Muscle of leg (tissue), 16 donors: ENCODE measurements at places on chromosomes 11 and 22.
A peak's percentile ranks its signal among the peaks of the same experiment; 100 is the strongest.

DNA sequence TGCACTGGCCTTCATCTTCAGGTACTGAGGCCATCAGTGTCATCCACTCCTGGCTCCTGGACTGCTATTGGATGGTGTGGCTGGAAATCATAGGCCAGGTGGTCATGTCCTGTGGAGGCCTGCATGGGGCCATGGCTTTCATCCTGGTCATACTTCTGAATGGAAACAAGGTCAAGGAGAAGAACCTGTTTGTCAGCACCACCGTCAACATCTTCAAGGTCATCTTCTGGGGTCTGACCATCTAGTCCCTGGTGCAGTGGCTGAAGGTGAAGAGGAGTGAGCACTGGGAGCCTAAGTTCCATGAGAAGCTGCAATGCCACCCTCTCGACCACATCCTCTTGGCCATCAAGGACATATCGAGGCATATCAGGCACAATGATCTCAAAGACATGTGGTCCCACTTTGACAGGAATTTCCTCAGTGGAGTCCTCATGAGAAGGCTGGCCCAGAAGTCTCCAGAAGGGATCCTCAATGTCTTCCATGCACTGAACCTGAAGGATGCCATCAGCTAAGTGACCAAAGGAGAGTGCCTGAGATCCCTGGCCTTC lies 120.0 kb upstream of the SERPIND1 start:
- no peak for DNase-seq

DNA sequence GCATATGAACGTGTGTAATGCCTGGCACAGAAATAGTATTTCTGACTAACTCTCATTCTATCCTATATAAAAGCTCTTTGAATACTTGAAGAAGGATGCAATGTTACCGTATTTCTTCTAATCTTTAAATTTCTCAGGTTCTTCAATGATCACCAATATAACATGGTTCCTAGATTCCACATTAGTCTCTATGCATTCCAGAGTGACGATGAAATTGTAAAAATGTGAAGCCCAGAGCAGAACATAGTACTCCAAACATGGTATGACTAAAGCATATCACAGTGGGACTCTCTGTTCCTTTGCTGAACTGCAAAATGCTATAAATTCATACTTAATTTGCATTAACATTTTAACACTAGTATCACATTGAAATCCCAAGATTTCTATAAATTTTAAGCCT lies 877.6 kb upstream of the CHORDC1 start:
- no peak for DNase-seq

DNA sequence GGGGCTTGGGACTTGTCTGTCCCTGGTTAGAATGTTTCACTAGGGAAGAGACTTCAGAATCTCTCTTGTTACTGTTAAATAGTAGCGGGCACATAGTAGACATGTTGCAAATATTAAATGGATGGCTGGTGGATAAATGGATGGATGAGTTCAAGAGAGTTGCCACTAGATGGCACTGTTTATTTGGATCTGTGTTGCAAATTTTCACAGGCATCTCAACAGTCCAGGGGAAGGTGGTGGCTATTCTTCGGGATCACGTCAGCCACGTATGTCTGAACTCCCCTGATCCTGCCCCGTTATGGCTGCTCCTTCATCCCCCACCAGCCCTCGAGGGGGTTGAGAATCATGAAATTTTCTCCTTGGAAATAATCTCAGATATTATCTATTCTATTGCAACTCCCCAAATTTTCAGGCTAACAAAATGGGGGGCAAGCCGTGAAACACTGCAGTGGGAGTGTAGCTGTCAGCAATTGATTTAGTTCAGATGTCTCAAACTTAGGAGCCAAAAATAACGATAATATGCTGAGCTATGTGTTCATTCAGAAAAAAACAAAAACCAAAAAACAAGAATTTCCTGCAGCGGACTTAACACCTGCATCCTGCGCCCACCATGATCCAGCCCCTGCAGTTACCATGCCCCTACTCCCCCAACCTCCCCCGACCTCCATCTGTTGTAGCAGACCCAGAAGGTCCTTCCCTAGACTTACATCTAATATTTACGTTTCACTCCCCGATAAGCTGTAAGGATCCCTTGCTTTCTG lies 29.1 kb upstream of the BIRC3 start:
- DNase-seq = peak; percentile 83

- no peak for DNase-seq
These were observed 37.3 kb upstream of the TUB start for GRCh38 chr11:8043756-8044155.

- no peak for DNase-seq
These were observed 30.7 kb downstream of the BUD13 start for GRCh38 chr11:116742104-116742503.

DNA sequence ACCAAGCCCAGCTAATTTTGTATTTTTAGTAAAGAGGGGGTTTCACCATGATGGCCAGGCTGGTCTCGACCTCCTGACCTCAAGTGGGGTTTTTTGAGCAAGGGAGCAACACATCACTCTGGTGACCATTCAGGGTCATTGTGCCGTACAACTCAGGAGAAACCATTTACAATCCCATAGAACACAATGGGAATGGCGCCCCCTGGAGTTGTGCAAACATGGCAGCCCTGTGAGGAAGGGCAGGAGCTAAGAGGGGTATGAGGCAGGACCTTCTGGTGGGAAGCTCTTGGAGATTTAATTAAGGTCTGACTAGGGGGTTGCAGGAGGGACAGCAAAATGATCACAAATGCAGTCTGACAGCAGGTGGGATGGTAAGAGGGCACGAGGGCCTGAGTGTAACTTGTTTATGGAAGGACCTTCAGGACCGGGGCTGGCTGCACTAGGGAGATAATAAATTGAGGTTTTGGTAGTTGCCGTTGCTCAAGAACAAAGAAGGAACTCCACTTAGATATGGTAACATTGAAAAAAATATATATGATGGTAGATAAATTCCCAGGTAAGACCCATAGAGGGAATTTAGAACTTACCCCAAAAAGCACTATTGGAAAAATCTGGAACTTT lies 9.1 kb upstream of the CSF2RB start:
- no peak for DNase-seq

DNA sequence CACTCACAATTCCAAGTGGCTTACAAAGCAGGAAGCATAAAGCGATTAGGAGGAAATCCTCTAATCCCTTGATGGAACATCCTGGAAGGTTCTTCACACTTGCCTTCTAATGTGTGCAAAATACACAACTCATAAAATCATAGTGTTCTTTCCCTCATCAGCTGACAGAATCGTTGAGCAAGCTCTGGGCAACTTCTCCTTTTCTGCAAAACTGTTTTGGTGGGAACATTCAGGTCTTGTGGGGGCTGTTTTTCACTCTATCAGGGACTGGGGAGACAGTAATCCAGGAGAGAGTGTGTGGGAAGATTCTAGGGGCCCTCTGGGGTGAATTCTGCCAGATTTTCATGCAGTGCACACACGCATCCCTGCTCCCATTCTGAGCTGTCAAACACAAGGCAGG lies 53.2 kb downstream of the IRAG1 start:
- DNase-seq = peak; percentile 46

GRCh38 chr11:10688401-10688800 lies 5.2 kb downstream of the IRAG1 start:
- DNase-seq = no peak

DNA sequence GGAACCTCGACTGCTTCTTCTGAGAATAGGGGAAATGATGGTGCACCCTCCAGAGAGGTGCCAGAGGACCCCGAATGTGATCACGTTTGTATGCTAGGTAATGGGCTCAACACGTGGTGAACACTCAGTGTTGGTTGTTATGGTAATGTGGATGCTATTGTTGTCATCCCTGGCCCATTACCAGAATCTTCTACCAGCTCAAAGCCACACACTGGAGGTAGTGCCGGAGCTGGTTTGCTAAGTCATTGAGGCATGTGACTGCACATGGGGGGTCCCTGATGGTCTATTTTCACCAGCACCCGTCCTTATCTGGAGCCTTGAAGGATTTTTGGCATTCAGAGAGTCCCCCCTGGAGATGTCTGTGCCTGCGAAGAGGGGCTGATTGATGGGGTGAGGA lies 119.1 kb upstream of the CD82 start:
- DNase-seq = no peak

GRCh38 chr11:10722307-10722706 lies 28.7 kb upstream of the CTR9 start:
- no peak for DNase-seq

DNA sequence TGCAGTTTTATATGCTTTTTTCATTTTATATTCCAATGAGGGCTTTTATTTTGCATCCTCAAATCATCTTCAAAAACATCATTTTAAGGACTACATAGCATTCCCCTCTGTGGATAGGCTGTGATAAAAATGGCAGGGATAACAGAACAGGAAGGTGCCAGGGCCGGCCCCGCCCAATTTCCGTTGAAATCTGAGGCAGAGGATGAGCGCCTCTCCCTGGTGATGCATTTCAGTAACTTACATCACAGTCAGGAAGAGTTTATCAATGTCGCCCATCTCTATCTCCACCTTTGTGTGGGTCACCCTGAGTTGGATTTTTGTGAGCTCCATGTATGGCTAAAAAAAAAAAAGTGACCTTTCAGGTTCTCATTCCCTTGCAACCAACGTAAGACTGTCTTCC lies 201.6 kb downstream of the DSCAML1 start:
- no peak for DNase-seq

GRCh38 chr11:79845002-79845709 lies 404.3 kb upstream of the TENM4 start:
- no peak for DNase-seq

DNA sequence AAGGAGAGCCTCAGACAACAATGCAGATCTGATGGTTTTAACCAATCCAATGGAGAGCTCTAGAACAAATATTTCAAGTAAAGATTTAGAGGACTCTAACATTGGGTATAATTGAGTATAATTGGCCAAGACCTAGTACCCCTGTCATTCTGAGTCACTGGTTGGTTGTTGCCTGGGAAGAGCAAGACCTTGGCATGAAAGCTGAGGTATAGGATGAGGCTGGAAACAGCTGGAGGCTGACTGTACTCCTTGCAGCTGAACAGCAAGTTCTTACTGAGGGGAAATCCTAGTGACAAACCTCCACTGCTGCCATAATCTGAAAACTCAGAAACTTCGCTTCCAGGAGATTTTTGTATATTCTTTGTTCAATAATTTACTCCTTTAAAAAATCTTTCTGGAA lies 54.3 kb upstream of the MUC15 start:
- DNase-seq = no peak

DNA sequence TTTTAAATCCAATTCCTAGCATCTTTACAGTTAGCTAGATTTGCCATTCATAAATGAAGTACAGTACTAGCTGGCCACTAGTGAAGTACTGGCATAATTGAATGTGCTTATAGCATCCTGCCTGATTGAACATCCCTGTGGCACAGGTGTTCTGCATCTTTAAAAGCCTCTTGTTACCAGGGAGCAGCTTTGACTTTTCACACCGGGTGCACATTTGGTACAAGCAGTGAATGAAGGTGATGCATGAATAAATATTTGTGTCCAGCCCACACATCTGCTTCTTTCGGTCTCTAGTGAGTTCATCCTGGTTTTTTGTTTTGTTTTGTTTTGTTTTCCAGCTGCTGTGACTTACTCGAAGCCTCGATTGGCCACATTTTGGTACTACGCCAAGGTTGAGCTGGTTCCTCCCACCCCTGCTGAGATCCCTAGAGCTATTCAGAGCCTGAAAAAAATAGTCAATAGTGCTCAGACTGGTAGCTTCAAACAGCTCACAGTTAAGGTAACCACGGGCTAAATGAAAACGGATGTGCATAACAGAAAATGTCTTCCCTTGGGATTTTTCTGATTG lies 5.3 kb downstream of the ATP5MG start:
- DNase-seq = no peak

DNA sequence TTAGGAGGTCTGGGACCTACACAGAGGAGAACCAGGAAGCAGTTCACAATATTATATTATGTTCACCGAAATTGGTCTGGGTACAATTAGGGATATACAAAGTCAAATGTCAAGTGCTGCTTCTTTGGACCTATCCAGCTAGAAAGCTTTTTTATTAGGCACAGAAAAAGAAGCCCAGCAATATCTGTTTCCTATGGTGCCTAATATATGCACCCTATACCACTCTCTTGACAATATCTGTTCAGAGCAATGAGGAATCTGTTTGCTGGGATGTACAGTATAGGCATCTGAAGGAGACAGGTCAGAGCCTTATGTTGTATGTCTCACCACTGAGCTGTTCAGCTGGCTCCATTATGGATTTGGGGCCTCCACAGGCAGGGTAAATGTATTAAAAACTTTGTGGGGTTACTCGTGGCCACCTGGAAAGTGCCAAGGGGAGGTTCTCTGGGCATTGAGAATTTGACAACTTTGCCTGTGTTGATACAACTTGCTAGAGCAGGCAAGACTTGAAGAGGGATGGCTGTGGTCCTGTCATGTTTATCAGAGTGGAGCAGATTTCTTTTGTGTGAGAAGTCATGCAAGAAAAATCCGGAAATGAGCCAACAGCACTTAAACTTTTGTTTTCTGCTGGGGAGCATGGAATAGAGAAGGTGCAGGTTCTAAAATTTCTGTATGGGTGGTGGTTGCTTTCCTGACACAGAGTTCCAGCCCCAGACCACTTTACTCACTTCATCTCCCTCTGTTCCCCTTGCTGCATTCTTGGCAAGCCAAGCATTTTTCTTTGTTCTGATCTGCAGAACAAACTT lies 10.1 kb downstream of the STIM1 start:
- no peak for DNase-seq

DNA sequence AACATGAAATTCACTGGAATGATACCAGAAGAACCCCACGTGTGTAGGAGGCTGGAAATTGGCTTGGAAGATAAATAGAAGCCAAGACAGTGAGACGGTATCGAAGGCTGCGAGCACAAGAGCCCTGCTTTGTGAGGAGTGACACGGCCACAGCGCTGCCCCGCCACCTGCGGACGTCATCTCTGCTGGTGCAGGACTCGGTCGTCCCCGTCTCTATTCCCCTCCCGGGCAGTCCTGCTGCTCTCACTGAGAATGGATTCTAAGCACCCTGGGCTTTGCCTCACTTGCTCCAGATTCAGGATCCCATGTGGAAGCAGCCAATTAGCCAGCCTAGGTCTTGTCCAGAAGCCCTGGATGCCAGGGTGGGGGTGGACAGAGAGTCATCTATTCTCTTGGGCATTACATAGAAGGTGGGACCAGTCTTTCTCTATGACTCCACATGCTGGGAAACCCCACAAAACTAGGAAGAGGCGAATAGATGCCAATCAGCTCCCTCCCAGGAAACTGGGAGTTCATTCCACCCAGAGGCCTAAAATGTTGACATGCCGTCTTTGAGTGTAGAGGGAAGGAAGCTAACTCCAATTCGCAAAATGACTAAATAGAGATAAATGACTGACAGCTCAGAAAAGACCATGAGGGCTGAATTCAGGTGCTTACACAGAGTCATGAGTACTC lies 25.1 kb downstream of the APOL3 start:
- no peak for DNase-seq
